ENCODE measurements at places on chromosomes 4 and X.

DNA sequence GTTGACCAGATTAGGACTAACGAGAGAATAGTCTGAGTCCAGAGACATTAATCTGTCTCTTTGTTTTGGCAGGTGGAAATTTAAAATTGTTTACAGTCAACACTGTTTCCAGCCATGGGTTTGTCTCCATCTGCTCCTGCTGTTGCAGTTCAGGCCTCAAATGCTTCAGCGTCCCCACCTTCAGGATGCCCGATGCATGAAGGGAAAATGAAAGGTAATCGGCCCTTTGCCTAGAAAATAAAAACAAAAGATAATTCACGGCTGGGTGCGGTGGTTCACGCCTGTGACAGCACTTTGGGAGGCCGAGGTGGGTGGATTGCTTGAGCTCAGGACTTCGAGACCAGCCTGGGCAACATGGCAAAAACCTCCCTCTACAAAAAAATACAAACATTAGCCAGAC, 815 bp downstream of the HCCS start:
- DNase-seq, result no peak

GRCh38 chrX:9164533-9165426, 130.9 kb upstream of the FAM9B start:
- no peak for DNase-seq

- no peak for DNase-seq
These were observed 16.9 kb downstream of the PHOX2B start for GRCh38 chr4:41731569-41732126.

- DNase-seq, result no peak
These were observed 91.2 kb downstream of the LRP2BP start for GRCh38 chr4:185304541-185304940.

- no peak for DNase-seq
These were observed 319.0 kb downstream of the STK32B start for GRCh38 chr4:5370286-5370685.

GRCh38 chrX:73940893-73941470, 363.0 kb upstream of the ZCCHC13 start:
- no peak for DNase-seq

GRCh38 chrX:112368371-112368770, 285.8 kb upstream of the TRPC5 start:
- no peak for DNase-seq

DNA sequence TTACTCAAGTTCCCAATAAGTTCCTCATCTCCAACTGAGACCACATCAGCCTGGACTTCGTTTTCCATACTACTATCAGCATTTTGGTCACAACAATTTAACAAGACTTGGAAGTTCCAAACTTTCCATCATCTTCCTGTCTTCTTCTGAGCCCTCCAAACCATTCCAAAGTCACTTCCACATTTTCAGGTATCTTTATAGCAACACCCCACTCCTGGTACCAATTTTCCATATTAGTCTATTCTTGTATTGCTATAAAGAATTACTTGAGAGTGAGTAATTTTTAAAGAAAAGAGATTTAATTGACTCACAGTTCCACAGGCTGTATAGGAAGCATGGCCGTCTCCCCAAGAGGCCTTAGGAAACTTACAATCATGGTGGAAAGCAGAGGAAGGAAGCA, 138.6 kb upstream of the GPRIN3 start:
- no peak for DNase-seq

GRCh38 chr4:184471881-184472613, 2.3 kb downstream of the IRF2 start:
- no peak for DNase-seq

GRCh38 chr4:88967883-88968331, 89.1 kb downstream of the FAM13A start:
- no peak for DNase-seq

GRCh38 chrX:112641449-112641848, 38.3 kb downstream of the LHFPL1 start:
- DNase-seq, result no peak

- DNase-seq, result no peak
These were observed 136.7 kb downstream of the ADAMTS3 start for GRCh38 chr4:72432282-72432681.

DNA sequence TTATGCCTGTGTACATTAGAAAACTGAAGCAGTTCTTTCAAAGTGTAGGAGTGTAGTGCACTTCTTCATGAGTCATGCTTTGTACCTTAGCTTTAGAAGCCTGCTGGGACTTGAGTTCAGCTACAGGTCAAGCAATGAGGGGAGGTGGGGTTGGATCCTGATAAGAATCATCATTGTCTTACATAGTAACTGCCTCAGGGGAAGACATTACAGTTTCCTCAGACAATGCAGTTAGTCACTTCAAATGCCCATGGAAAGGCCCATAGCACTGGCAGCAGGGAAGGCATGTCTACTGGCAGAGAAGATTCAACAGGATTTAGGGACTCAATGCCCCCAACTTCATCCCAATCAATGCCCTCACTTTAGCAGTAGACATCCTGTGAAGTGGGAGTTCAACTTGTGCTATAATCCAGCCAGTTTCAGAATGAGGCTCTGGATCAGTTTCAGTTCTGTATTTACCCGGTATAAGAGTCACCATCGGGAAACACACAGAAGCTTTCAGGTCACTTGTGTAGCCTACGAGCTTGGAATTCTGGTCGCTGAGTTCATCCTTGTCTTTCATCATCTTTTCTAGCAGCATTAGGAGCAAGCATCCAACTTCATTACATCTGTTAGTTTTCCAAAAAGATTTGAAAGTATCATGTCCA, 1216.5 kb downstream of the RAPGEF2 start:
- no peak for DNase-seq

DNA sequence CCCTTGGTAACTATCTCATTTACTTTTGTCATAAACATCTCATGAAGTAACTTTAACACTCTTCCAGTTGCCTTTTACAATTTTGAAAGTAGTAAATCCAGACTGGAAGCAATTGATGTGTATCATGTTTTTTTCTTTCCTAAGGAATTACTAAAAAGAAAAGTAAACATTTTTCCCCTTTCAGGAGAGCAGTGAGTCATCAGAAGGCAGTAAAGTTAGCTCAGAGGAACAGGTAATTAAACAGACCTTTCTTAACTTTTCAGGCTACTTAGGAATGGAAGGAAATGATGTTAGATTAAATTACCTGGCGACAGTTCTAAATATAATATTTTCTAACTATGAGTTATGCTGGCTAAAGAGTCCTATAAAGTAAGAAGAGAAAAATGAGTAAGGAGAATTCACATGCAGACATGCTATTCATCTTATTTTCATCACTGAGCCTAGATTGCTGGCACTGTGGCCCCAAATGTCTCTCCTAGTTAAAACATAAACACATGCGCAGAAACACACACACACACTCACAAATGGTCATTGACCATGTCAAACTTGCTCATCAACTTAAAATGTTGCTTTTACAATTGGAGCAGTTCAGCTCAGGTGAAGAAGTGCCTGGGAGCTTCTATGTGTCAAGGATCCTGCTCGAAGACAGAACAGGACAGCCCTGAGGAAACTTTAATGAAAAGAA, 9.3 kb downstream of the DMP1 start:
- DNase-seq, result no peak

GRCh38 chrX:101163166-101163565, 56.4 kb upstream of the DRP2 start:
- no peak for DNase-seq

- DNase-seq, result no peak
These were observed 250.4 kb downstream of the ADAMTS3 start for GRCh38 chr4:72318421-72319170.

DNA sequence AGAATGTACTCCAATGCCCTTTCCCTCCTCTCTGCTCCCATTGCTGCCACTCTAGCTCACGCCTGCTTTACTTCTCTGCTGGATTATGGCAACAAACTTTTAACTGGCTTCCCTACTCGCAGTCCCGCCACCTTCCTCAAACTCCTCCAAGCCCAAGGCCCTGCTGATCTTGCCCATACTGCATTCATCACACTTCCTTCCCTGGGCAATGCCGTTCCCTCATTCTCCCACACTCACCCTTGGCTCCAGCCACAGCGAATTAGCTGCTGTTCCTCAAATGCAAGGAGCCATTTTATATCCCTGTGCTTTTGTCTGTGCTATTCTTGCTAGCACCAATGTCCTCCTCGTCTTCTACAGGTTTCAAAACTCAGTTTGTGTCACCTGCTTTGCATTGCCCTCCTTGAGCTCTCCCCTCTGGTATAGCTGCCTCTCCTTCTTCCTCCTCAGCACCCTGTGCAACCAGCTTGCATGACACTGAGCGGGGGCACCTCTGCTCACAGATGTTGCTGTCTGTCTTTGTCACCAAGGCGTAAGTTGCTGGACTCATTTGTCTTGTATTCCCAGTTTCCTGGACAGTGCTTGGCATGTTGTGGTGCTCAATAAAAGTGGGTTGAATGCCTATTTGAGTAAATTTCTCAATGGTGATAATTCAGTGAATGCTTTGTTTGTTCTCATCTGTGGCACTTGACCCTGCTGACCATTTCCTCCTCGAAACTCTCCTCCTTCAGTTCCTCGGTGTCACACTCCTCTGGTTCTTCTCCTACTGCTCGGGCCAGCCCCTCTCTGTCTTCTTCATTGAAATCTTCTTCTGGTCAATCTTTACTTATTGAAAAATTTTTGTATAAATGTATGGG, 22.4 kb upstream of the MGST2 start:
- DNase-seq, result no peak

DNA sequence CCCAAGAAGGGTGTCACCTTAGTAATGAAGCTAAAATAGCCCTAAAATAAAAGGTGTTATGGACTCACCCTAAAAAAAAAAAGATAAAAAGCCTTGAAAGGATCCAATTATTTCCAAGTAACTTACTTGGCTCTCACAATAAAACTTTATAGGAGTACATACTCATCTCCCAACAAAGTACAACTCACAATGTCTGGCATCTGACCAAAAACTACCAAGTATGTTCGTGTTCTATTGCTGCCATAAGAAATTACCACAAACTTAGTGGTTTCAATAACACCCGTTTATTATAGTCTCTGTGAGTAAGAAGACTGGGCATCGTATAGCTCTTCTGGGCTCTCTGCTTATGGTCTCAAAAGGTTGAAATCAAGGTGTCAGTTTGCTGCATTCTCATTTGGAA, 51.0 kb downstream of the BEX1 start:
- DNase-seq, result no peak

GRCh38 chr4:69025191-69025998, 70.9 kb upstream of the UGT2B7 start:
- no peak for DNase-seq

- DNase-seq, result no peak
These were observed 60.4 kb downstream of the CCNI start for GRCh38 chr4:77015390-77015789.

DNA sequence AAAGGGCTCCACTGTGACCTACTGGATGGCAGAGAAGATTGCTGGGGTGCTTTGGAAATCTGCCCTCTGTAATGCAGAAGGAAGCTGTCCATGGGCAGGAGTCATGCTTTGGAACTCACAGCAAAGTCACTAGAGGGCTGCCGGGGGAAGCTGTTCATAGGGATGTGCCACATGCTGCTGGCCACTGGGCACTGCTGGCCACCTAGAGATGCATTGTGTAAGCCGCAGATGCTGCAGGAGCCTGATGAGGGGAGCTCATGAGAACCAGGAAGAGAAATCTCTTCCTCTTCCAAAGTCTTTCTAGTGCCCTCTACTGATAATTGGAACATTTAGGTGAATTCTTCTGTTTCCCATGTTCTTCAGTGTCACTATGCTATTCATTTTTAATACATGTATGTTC, 31.2 kb upstream of the UXT start:
- DNase-seq, result no peak

Measured in stimulated activated CD4-positive, alpha-beta T cell treated with anti-CD3 and anti-CD28 coated beads, Interleukin-1b, Interleukin-23, amount 100 ng/mL, for 24 hours (primary cell).